ENCODE measurements at places on chromosomes 12 and 14. TPM values are rescaled to one million over a fixed set of nuclear protein-coding genes. Genes with fewer than 3 reads are reported as not detected.

MEG3 gene
- total RNA-seq, result 24.7 TPM

- DNase-seq, result no peak
Observed at GRCh38 chr12:6698352-6699046, 2.1 kb downstream of the PIANP start.

DNA sequence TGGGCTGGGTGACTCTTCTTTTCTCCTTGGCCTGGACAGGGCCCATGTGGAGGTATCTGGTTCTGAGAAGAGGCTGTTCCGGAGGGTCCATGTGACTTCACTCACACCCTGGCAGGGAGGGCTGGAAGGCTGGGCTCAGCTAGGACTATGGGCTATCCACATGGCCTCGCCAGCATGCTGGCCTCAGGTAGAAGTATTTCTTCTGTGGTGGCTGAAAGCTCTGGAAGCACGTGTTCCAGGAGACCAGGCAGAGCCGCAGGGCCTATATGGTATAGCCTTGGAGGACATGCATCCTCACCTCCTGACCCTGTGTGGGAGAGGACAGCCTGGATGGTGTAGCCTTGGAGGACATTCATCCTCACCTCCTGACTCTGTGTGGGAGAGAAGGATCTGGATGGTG is 38.2 kb upstream of the FZD10 start:
- DNase-seq, result no peak

DNA sequence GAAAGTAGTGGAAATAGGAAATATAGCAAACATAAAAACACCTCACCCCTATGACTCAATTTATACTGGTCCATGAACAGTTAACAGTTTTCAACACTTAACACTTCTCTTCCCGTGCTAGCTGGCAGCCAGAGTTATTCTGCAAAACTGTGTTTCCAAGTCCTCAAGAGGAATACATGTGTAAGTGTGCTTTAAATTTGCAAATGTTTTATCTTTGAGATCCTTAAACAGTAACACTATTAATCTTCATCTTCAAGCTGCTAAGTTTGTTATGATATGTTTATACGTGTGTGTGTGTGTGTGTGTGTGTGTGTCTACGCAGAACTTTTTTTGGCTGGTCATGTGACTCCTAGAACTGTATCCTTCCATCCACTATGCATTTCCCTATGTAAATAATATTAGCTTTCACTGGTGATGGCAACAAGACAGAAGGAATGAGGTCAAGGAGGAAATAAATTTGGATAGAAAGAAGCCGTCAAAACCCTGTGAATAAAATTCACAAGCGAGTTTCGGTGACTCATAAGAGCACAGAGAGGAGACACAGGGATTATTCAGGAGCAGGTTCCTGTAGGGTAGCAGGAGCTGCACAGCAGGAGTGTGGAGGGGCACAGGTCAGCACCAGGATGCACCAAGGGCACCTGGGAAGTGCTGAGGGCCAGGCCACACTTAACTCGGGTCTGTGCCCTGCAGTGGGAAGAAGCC is 105.9 kb upstream of the ETV6 start:
- DNase-seq, result no peak

GRCh38 chr14:72503271-72503670 is 390.6 kb downstream of the DPF3 start:
- no peak for DNase-seq

GRCh38 chr14:66135831-66136230 is 350.3 kb upstream of the CCDC196 start:
- DNase-seq, result no peak

GRCh38 chr12:128091101-128091720 is 175.8 kb upstream of the TMEM132C start:
- DNase-seq, result no peak

DNA sequence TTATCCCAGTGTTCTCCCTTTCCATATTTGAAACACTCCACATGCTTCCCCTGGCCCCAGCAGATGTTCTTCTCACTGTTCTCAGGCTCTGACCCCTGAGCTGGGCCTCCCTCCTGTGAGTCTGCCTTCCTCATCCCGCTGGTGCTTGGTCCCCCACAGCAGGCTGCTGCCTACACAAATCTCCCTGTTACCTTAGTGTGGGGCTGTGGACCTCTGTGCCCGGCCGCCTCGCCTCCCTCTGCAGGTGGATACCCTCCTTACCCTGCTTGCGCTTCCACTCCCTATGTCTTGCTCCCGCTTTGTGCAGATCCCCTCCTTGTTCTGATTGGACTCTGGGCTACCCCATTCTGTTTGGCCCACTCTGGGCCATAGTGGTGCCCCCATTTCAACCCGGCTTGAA is 6.9 kb downstream of the DERA start:
- DNase-seq, result no peak

MAPK1IP1L gene
- total RNA-seq, result 49.5 TPM

DNA sequence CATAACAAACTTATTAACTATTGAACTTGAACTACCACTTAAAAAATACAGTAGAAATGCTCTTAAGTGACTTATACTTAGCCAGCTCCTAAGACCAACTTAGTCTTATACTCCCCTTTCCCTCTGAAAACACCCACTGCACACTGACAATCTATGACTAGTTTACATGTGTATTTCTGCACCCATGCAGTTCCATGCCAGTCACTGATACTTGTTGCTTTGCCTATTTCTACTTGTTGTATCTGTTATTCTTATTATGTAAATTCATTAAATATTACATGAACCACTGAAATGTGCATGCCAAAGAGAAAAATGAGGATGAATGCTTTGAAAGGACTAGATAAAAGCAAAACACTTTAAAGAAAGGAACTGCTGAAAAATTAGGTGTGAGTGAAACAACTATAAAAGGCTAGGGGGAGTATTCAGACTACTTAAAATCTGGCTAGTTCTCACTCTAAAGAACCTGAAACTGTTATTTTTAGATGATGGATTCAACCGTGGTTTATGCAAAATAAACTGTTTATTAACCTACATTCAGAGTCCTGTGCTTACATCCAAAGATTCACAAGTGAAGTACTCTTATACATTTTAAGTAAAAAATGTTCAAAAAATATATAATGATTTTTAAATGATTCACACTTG is 74.7 kb downstream of the RPS6KA5 start:
- no peak for DNase-seq

DNA sequence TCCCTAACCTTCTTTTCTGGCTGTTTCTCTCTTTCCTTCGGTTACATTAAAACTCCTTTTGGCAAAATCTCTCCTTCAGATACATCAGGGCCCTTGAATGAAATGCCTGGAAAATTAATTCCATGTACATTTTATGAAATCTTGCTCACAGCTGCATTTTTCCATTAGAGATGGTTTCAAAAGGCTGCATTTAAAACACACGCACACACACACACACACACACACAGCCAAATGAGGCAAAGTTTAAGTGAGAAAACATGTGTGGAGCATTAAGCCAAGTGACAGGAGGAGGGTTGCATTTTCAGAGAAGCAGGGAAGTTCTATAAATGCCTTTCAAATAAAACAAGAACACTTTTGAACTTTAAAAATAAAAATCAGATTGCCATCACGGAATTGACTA is 216.4 kb downstream of the LRIG3 start:
- no peak for DNase-seq

DNA sequence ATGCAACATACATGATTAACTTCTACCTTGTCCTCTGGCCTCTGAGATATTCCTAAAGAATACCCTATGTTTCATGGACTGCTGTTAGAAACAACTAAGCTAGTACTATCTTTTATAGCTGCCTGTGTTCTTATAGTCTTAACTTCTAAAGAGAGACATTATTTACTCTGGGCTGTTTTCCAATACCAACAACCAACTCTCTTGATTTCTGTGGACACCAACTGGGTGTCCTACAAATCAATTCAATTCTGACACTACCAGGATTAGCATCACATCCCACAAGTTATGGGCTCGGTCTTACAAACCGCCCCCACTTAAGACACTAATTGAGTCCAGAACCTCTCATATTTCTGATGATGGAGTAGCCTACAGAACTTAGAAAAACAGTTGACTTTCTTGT is 8.3 kb downstream of the XPOT start:
- no peak for DNase-seq

- no peak for DNase-seq
Observed at GRCh38 chr12:28099871-28100270, 90.4 kb upstream of the CCDC91 start.

DNA sequence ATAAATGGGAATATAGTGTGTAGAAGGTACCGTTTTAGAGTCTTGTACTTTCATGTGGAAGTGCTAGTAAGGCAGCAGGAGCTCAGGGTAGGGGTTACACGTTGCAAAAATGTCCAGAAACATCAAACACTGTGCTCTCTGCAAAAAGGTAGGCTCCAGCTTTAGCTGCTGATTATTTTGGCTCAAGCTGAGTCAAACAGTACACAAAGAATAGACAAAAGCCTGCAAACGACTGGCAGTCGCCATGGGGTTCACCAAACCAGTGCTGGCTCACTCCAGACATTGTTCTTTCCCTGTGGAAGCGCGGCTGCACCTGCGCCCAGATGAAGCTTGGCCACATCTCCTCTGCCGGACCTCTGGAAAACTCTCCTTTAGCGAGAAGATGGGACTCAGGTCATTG is 45.3 kb upstream of the NAA30 start:
- DNase-seq, result no peak

DNA sequence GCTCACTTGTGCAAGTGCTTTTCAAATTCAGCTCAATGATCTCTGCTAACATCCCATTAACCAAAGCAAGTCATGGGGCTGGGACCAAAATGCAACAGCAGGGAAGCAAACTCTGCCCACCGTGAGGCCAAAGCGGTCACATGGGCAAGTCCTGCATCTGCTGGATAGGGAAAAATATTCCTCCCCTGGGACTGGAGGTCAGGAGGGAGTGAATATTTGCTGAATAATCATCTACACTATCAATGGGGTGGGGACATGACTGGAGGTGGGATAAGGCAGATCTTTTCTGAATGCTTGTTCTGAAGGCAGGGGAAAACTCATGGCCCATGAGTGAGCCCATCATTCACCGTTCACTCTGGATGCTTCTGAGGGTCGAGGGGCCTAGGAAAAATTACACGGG is 45.1 kb upstream of the VRK1 start:
- DNase-seq, result no peak

KRT71 gene
- not detected for total RNA-seq

NOS1 gene
- 0.19 TPM for total RNA-seq
